ENCODE measurements at places on chromosomes 1 and 21.

DNA sequence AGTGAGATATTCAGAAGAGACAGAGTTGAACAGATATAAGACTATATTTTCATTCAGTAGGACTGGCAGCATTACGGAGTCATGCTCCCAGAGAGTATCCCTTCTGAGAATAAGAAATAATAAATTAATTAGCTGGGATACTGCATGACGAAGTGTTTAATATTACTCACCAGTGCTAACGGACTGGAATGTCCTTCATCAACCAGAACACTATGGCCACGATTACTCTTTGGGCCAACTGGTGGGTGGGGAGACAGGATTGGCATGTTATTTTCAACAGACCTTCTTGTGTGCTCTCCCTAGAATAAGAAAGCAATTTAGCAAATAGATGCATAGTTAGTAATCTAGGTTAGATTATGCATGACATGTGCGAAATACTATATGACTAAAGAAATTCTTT, 32.4 kb downstream of the ERICH3 start:
- no peak for DNase-seq

GRCh38 chr1:197776351-197777105, 1.2 kb upstream of the DENND1B start:
- DNase-seq, result no peak

GRCh38 chr1:9888886-9889285, 21.2 kb downstream of the CTNNBIP1 start:
- DNase-seq, result no peak

DNA sequence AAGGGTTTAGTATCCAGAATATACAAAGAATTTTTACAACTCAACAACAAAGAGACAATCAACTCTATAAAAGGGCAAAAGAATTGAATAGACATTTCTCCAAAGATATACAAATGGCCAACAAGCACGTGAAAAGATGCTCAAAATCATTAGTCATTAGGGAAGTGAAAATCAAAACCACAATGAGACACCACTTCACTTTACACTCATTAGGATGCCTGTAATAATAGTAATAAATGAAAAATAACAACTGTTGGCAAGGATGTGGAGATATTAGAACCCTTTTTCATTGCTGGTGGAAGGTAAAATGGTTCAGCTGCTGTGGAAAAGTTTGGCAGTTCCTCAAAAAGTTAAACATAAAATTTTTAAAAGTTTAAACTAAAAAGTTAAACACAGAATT, 7.0 kb upstream of the ABCD3 start:
- DNase-seq, result no peak

- DNase-seq, result no peak
These were observed 92.3 kb downstream of the PDE9A start for GRCh38 chr21:42745511-42746239.

- no peak for DNase-seq
These were observed 12.1 kb downstream of the TRAPPC10 start for GRCh38 chr21:44024257-44024656.

DNA sequence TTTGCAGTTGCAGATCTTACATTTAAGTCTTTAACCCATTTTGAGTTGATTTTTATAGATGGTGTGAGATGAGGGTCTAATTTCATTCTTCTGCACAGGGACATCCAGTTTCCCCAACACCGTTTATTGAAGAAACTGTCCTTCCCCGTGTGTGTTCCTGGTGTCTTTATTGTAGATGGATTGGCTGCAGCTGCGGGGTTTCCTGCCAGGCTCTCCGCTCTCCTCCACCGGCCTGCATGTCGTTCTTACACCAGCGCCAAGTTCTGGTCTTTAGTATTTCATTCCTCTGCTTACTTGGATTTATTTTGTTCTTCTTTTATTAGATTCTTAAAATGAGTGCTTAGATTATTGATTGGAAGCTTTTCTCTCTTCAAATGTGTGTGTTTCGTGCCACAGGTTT, 98.9 kb upstream of the COL6A1 start:
- DNase-seq, result no peak

DNA sequence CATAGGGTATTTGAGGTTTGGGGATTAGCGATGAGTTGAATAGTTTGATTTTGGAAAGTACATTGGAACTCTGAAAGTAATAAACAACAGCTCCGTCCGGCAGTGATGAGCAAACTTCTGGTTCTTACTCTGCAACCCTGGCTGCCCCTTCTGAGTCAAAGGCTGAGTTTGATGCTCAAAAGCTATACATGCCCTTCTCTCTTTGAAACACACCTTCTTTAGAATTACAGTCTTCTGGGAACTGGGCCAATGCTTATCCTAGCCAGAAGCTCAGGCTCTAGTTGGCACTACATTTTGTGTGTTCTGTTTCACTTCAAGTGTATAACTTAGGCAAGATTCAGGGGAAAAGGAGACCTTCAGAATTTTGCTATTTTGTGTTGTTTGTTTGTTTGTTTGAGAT, 9.3 kb downstream of the AHCYL1 start:
- DNase-seq, result no peak

DNA sequence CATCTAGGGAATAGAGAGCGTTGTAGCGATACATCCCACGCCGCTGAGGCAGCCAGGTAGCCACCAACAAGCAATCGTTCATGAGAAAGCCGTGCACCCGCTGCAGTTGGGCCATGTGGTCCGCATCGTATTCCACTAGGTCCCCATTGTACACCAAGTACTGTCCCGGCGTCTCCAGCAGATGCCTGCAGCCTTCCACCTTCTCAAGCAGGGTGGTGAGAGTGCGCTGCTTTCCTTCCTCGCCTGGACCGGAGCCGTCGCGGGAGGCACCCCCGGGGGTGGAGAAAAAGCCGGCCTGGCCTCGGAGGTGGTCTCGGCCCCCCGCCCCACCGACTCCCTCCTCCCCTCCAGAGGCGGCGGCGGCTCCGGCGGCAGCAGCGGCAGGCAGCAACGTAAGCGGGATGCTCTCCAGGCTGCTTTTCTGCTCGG, 595 bp downstream of the EXOC8 start:
- DNase-seq, result no peak

GRCh38 chr1:154749078-154749760, 120.9 kb downstream of the KCNN3 start:
- DNase-seq, result peak; percentile 37

GRCh38 chr1:19640363-19641316, 3.5 kb upstream of the NBL1 start:
- no peak for DNase-seq

DNA sequence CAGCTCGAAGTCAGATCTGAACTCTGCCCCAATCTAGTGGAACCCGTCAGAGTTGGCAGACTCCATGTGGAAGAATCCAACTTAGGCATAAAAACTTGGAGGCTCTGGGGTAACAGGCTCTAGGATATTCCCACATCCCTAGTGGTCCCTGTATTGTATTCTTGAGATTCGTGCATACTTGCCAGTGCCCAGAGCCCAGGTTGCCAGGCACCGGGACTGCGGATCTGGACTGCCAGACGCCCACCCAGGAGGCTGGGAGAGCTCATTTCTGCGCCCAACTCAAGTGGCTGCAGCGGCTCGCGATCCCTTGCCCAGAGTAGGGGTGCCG, 1.1 kb downstream of the GRIK1 start:
- no peak for DNase-seq

GRCh38 chr1:87961992-87962391, 633.3 kb downstream of the LMO4 start:
- no peak for DNase-seq

DNA sequence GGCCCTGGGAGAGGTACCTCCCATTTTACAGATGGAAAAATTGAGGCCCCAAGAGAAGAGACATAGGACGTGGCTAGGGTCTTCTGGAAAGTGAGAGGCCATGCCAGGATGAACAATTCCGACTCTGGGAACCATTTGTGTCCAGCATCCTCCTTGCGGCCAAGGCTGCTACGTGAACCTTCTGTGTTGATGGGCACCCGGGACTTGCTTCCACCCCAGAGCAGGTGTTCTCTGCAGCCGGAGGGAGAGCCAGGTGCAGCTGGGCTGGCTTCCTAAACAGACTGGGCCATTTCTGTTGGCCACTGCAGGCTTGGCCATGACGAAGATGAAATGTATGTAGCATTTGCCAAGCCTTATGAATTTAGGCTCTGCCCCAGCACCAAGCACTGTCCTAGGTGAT, 118.9 kb downstream of the PRDM2 start:
- no peak for DNase-seq

DNA sequence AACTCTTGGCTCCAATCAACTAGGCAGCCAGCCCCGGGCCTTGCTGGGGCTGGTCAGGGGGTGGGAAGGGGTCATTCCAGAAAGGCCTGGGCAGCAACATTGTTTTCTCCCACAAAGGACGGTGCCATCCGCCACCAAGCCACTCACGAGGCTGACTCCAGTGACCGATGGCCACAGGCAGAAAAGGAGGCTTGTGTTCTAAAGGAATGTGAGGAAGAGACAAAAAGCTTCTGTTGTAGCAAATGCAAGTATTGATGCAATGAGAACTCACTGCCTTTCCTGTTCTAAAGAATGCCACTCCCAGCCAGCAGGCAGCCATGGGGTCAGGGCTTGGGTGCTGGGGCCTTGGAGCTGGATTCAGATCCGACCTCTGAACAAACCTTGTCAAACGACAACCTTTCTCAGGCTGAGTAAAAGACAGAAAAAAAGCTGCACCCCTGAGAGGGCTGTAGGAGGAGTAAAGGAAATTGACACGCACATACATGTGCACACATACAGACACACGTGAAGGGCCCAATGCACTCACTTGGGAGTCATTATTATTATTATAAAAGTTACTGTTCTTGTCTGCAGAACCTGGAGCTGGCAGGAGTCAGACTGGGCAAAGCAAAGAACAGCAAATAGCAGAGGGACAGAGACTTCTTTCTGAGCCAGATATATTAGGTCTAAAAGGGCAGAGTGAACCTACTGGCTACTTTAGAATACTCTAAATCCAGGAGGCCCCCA, 13.9 kb upstream of the PRMT2 start:
- DNase-seq, result no peak

- DNase-seq, result no peak
These were observed 21.1 kb upstream of the VTCN1 start for GRCh38 chr1:117231748-117232373.

GRCh38 chr1:205770618-205771017, 4.7 kb downstream of the RAB29 start:
- no peak for DNase-seq

- peak; percentile 59 for DNase-seq
These were observed 23.9 kb downstream of the DNAJC8 start for GRCh38 chr1:28208818-28209441.

GRCh38 chr1:198316546-198317100, 159.8 kb downstream of the NEK7 start:
- no peak for DNase-seq

DNA sequence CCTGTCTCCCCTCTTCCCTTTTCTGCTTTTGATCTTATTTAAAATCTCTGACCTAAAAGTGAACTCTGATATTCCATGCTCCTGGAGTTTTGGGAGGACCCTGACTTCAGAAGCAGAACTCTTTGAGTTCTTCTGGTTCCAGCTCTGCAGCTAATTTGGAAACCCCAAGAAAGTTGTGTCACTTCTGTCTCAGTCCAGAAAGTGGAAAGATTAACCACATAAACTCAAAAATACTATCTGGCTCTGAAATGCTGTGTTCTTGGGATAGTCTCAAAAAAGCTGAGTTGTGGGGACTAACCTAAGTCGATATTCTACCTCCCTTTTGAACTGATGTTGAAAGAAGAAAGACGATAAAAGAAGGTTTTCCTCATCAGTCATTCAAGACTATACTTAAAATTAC, 59.8 kb downstream of the ITPKB start:
- DNase-seq, result no peak

GRCh38 chr1:14108356-14109275, 408.6 kb downstream of the PRDM2 start:
- DNase-seq, result no peak

- DNase-seq, result no peak
These were observed 24.1 kb downstream of the FAM163A start for GRCh38 chr1:179767177-179767581.

DNA sequence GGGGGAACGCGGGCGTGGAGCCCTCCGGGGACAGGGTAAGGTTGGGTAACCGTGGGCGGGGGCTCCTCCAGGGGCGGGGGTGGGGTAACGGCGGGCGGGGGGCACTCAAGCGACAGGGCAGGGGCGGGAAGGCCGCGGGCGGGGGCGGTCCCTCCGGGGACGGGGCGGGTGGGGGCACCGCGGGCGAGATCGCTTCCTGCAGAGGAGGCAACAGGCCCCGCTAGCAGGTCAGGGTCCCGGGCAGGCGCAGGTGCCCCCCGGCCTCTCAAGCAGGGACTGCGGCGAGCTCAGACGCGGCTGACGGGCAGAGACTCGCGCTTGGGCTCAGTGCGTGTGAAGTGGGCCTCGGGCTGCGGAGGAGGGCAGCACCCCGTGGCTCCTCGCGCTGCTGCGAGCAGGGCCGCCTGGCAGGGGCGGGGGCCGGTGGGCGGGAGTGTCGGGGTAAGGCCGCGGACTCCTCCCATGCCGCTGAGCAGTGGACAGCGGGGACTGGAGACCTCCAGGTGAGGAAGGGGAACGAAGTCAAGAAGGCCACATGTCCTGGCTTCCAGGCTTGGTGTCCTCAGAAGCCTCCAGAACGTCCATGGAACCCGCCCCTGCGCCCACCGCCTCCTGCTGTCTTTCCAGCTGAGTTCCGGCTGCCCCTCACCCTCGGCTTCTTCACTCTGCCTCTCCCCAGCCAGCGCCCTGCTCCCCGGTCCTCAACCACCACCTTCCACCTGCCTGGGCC, 627 bp upstream of the GNB1 start:
- DNase-seq, result peak; percentile 85

DNA sequence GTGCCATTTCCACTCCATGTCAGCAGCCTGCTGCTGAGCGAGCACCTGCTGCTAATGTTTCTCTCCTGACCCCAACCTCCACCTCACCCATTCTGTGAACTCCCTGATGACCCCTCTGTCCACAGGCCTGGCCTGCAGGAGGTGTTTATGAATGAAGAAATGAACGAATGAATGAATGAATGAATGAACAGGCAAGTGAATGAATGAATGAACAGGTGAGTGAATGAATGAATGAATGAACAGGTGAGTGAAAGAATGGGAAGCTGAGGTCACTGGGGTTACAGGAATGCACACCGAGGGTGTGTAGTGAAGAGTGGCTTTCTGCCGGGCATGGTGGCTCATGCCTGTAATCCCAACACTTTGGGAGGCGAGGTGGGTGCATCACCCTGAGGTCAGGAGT, 173.4 kb downstream of the IGSF21 start:
- no peak for DNase-seq

DNA sequence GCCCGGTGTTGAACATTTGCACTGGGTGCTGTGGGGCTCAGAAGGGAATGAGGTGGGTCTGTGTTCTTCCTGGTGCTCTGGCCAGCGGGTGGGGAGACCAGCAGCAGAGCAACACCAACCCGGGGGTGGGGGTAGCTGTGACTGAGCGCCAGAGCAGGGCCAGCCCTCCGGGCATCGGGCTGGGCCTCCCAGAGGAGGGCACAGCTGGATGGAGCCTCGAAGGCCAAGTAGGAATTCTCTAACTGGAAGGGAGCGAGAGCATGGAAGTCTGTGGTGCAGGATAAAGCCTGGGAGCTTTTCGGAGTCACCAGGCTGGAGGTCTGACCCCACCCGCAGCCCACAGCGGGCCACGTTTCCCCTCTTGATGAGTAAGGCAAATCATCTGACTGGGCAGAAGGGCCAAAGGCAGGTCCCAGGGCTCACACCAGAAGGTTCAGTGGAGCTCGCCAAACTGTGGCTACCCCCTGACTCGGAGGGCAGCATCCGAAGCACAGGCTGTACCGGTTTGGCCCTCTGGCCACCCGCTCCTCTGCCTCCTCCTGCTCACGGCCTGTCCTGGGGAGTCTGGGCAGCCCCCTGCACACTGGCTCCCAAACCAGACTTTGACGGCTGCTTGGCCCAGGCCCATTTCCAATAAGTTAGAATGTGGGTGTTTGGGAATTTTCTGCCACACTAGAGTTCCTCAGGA, 18.8 kb downstream of the SLC1A7 start:
- DNase-seq, result no peak

GRCh38 chr1:110177775-110178174, 27.5 kb downstream of the SLC6A17 start:
- DNase-seq, result no peak

GRCh38 chr1:119132179-119132578, 8.3 kb downstream of the WARS2 start:
- DNase-seq, result no peak
